Stimulated activated CD4-positive, alpha-beta T cell treated with anti-CD3 and anti-CD28 coated beads, Interleukin-1b, Interleukin-23, amount 100 ng/mL, for 1 hour (primary cell): ENCODE measurements at places on chromosomes 1 and 21.

- DNase-seq, result no peak
These were observed 965 bp downstream of the ABCA4 start for GRCh38 chr1:94119796-94120569.

DNA sequence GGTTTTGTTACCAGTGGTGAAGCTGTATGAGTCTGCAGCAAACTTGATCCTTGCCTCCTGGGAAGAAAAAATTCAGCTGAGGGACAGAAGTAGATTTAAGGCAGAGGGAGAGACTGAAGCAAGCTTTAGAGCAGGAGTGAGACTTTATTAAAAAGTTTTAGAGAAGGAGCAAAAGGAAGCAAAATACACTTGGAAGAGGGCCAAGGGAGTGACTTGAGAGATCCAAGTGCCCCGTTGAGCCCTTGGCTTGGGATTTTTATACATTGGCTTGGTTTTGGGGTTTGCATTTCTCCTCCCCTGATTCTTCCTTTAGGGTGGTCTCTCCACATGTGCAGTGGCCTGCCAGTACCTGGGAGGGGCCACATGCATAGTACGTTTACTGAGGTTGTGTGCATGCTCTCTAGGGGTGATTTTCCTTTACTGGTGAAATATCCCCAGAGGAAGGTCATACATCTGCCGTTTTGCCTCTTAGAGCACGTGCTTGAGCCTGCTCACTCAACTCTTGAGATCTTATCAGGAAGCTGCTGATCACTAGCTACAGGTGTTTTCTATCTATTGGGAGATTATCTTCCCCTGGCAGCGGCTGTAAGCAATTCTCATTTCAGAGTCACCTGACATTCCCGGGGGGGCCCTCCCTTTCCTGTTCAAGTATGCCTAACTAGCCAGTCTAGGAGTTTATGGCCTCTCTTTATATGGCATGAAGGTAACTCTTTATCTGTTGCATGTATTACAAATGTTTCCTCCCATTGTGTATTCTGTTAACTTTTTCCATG is 20.3 kb downstream of the FASLG start:
- no peak for DNase-seq

DNA sequence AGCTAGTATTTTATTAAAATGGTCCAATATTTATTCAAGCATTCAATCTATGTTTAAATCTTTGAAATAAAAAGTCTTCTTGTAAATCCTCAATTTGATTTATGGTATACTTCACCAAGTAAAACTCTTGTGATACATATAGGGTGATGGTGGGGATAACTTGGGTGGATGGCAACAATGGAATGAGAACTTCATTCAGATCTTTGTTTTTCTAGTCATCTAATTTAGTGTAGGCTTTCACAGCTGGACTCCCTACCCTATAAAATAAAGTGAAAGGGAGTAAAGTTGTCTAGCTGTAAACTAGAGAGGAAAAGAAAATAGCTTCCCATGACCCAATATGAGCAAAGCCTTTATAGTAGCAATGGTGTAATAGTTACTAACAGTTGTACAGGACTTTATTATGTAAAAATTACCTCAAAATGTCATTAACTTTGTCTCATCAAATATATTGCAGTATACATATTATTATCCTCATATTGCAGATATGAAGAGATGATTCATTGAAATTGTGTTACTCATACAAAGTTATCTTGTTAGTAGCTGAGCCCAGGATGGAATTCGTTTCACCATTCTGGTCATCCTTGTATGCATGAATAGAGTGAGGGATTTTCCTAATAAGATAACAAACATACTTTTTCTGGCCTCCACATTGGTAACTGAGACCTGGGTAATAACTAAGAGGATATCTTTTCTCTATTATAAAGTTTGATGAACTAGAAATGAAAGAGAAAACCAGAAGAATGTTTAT is 1377.7 kb upstream of the ADGRL4 start:
- no peak for DNase-seq

- DNase-seq, result no peak
These were observed 213.4 kb upstream of the PTBP2 start for GRCh38 chr1:96508233-96508632.

- DNase-seq, result no peak
These were observed 64.2 kb downstream of the PLXNA2 start for GRCh38 chr1:208179961-208180409.

- no peak for DNase-seq
These were observed 62.5 kb downstream of the KIAA0040 start for GRCh38 chr1:175129997-175130648.

GRCh38 chr1:89206373-89206772 is 7.6 kb upstream of the GBP4 start:
- no peak for DNase-seq

- no peak for DNase-seq
These were observed 217.1 kb downstream of the RERE start for GRCh38 chr1:8600336-8600735.

GRCh38 chr1:67980028-67980427 is 70.4 kb downstream of the DIRAS3 start:
- no peak for DNase-seq

- no peak for DNase-seq
These were observed 125.8 kb downstream of the SLC45A1 start for GRCh38 chr1:8443558-8444194.

DNA sequence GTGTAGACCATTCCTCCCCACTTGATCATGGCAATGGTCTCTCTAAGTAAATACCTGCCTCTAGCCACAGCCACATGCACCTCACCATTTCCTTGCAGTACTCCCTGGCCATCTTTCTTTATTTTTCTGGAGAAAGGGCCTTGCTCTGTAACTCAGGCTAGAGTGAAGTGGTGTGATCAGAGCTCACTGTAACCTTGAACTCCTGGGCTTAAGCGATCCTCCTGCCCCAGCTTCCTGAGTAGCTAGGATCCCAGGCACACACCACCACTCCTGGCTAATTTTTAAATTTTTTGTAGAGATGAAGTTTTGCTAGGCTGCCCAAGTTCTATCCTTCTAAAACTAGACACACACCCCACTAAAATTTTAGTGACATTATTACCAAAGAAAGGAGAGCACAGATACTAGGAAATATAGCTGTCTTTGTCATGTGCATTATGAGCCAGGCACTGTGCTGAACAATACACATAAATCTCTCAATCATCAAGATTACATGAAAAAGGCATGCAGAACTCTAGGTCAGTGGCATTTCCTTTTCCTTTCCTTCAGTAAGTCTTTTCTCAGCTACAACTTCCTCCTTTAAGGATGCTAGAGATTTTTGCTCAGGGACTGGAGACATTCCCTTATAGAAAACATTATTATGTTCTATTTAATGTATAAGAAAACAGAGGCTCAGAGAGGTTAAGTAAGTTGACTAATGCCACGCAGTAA is 95.0 kb upstream of the SERBP1 start:
- no peak for DNase-seq

- no peak for DNase-seq
These were observed 1.4 kb downstream of the ARHGEF16 start for GRCh38 chr1:3455670-3456448.

DNA sequence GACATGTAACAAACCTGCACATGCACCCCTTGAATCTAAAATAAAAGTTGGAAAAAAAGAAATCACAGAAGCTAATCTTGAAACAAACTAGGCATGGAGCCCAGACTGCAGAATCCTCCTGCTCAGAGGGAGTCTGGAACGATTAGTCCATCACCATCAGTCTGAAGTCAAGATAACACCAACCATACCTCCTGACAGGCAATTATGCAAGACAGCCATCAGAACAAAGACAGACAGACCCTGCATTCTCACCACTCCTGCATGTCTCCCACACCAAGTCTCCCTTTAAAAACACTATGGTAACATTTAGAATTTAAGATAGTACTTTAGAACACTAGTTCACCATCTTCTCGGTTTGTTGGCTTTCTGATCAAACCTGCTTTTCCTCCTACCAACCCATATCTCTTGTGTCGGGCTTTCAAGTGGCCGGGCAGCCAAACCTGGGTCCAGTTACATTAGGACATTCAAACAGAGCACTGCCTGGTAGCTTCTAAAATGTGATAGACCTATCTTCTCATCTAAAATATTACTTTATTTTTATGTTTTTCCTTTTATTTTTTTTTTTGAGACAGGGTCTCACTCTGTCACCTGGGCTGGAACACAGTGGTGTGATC is 10.1 kb downstream of the YARS1 start:
- no peak for DNase-seq

DNA sequence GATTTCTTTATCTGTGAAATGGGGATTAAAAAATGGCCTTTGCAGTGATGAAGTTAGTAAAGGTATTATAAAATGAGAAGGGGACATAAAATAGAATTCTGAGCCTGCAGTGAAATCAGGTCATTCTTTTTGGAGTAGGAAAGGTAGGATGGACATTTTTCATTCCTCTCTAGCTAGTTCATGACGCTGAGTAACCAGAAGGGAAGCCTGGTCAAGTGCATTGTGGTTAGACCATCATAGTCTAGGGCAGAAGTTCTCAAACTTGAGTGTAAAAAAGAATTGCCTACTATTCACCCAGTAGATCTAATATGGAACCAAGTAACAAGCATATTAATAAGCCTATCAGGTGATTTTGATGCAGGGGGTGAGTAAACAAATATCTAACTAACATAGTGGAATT is 50.8 kb downstream of the TGFB2 start:
- DNase-seq, result no peak

GRCh38 chr1:153750026-153750995 is 22.5 kb downstream of the INTS3 start:
- no peak for DNase-seq

DNA sequence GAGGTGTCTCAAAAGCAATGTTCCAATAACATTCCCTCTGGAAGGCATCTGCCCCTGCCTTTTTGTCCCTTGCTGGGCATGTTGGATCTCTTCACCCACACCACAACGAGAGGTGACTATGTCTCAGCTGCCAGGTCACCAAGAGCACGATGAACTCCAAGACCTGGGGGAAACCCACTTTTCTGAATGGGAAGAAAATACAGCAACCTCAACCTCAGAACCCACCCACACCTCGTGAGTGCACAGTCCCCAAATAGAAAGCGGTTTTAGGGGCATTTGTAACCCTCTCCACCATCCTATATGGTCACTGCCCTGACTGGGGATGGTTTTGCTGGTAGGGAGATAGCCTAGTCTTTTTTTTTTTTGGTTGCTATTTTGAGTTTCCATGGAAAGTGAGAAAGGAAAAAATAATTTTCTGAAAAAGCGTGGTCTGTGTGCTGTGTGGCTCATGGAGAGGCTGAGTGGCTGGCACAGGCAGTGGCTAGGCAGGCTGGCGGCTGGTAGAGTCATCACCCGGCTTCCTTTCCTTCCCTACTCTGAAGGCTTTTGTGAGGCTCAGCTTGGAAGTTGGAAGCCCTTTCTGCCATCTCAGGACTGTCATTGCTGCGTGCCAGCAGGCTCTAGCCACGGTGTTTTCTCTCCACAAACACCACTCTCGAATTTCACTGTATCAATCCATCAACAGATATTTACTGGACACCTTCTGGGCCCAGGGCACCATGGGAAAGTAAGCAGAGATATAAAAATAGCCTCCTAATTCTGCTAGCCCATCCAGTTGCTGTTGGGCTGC is 15.8 kb downstream of the TSPAN2 start:
- DNase-seq, result no peak

GRCh38 chr1:17134034-17134433 is 14.8 kb upstream of the PADI2 start:
- no peak for DNase-seq

- DNase-seq, result no peak
These were observed 7.5 kb downstream of the SELENBP1 start for GRCh38 chr1:151364996-151365395.

DNA sequence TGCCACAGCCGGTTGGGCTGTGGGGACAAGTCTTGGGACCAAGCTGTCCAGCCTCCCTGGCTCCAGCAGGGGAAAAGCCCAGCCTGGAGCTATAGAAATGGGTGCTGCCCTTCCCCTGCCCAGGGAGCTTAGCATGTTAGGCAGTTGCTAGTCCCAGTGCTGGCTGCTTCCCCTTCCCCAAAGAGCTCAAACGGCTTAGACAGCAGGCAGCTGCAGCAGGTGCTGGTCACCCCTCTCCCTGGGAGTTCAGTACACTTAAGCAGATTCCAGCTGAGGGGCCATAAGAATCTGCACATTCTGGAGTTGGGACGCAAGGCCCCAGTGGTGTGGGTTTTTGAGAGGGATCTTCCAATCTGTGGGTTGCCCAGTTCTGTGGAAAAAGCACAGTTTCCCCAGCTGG is 11.1 kb upstream of the REG4 start:
- DNase-seq, result no peak

GRCh38 chr1:42873670-42874069 is 27.3 kb downstream of the ZNF691 start:
- DNase-seq, result no peak

DNA sequence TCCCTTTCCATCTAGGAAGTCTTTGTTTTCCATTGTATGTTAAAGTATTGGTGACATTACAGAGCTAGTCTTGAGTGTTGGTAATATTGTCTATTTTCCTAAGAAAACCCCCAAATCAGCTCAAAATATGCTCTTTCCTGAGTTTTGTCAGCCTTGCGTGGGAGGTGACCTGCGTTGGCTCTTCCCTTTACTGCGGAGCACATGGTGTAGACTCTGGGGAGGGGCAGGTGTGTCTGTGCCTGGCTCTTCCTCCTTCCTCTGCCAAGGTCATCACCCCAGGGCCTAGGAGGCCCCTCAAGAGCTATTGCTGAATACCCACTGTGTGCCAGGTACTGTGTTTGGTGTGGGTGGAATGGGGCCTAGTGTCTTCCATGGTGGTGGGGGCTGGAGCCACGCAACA is 33.4 kb downstream of the CACNA1E start:
- DNase-seq, result no peak

DNA sequence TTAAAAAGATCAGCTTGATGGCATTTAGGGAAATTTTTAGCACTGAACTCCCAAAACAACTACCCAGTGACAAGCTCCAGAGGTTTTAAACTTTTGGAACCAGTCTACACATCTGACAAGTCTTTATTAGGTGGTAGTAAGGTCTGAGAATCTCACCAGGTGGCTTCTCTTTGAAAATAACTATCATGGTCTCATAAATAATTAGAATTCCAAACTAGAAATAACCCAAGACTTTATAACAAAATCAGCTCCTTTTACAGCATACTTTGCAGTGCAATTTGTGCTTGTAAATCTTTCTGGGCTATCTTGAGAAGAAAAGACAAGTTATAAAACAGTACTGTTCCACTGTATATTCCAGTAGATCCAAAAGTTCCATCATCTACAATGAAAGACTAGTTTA is 108.7 kb downstream of the LTN1 start:
- no peak for DNase-seq

- no peak for DNase-seq
These were observed 35.9 kb upstream of the ATP1B1 start for GRCh38 chr1:169070547-169070946.

DNA sequence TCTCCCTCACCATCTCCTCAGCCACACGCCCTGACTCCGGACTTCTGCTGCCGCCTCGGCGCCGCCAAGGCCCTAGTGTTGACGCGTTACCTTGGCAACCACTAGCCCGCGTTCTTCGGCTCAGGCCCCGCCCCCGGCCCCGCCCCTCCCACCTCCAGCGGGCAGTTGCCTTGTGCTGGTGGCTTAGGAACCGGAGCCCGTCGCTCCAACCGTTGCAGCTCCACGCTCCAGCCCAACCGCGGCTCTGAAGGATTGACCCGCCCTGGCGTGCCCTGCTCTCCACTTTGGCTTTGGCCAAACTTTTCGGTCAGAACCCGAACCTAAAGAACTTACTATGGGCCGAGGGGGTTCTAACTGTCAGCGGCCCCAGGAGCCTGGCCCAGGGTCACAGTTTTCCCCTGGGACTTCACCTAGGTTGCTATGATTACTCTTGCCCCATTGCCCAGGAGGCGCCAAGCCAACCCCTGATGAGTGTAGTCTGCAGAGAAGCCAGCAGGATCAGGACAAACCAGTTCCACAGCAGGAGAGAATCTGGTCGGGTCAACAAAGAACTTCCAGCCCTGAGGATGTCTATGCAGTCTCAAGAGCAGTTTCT is at the start of gene CFAP45:
Gene CFAP45 (minus strand): TSS at position 80 of the 595 bp plus-strand sequence. CDS start 67 bp downstream, at position 13.
- DNase-seq, result no peak

GRCh38 chr1:74847715-74848114 is 114.8 kb downstream of the TYW3 start:
- DNase-seq, result no peak
